ENCODE measurements at places on chromosomes 3 and 15. TPM values are rescaled to one million over a fixed set of nuclear protein-coding genes. Genes with fewer than 3 reads are reported as not detected.

Gene TLR9
- 0.58 TPM for polyA plus RNA-seq

GRCh38 chr3:141193066-141193830 lies 38.4 kb upstream of the PXYLP1 start:
- DNase-seq, result no peak

GRCh38 chr15:40843261-40843884 lies 475 bp upstream of the SPINT1 start:
- no peak for DNase-seq

DNA sequence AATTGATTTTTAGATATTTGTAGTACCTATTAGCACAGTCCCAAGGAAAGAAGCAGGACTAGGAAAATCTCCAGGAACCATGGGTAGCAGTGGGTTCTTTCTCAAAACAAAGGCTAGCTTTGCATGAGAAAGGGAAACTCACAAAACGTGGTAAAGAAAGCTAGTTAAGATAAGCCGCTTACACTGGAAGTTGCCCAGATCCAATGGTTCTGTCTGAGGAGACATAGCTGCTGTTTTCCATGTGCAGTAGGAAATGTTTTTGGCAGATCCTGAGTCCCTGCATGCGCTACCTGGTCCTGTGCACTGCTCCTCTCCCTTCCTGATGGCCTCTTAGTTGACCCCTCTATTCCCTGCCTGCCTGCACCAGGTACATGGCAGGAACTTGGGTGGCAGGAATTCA lies 60.4 kb downstream of the TFG start:
- DNase-seq, result no peak

- peak; percentile 38 for DNase-seq
Observed at GRCh38 chr15:43913026-43913780, 86.4 kb downstream of the WDR76 start.

- no peak for DNase-seq
Observed at GRCh38 chr3:179688850-179689249, 36.0 kb downstream of the USP13 start.

Gene C3orf20
- not detected for polyA plus RNA-seq

DNA sequence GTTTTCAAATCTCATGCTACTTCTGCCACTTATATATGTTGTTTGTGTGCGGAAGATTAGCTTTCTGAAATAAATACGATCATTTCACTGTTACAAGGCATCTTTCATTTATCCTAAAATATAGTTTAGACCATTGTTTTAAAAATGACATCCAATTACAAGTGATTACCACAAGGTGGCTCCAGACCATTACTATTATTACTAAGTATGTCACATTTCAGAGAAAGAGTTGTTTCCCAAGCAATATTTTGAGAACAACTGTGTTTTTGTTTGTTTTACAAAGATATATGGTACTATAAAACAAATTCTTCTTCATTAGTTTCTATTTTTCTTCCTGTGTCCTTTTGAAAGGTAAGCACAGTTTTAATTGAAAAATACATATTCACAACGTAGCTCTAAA lies 136.0 kb upstream of the RAP2B start:
- DNase-seq, result no peak

DNA sequence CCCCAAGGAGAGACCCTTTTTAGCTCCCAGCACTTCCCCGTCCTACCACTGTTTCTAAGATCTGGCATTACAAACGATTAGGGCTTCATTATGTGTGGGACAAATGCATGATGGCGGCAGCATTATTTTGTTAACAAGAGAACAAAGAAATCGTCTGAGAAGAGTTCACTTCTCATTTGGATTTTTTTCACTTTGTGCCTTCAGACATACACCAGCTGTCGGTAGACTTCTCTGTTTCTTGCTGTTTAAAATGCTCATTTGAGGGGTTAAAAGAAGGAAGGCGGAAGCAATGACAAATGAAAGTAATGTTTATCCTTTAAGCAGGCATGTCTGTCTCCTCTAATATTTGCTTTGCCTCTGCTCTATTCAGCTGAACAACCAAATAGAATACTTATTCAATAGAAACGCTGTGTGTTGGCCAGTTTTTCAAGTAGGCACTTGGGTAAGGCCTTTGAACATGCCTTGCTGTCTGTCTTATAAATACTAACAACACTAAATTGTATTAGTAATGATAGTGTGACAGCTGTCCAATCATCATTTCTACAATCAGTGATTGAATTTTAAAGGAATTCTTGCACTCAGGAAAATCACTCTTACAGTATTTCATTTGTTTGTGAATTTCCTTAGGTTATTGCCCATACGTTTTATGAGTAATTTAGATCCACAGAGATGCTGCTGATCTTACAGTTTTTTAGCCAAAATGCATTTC lies 382.4 kb downstream of the IL5RA start:
- no peak for DNase-seq

DNA sequence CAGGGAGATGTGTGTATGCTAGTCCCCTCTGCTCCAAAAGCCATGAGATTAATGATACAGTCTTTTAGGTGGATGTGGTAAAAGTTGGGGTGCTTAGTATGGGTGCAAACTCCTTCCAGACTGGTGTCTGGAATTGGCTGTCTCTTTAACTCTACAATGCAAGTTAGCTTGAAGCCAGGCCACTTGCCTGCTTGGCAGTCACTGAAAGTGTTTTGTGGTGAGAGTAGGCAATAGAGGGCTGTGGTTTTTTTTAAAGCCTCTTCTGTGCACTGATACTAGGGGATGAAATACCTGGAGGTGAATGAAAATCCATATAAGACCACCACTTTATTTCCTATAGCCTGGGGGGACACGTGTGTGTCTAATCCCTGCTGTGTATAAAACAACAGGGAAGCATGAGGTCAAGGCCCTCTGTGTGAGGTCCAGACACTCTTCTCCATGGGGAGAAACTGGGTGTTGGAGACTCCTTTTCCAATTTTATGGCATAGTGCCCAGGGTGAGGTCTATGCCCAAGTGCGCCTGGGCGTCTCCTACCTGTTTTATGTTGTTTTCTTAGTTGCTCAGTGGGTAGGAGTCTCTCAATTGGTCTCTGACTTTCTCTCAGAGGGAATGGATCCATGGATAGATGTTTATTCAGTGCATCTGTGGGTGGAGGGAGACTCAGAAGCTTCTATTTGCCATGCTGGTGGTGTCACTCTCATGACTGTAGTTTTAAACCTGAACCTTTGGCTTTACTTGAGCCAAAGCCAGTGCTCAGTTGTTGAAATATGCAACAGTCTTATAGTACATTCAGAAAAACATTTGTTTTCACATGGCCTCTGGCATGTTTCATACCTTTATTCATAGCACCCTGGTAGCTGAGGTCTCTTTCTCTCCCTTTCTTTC lies 327.8 kb upstream of the ATP11B start:
- DNase-seq, result no peak

DNA sequence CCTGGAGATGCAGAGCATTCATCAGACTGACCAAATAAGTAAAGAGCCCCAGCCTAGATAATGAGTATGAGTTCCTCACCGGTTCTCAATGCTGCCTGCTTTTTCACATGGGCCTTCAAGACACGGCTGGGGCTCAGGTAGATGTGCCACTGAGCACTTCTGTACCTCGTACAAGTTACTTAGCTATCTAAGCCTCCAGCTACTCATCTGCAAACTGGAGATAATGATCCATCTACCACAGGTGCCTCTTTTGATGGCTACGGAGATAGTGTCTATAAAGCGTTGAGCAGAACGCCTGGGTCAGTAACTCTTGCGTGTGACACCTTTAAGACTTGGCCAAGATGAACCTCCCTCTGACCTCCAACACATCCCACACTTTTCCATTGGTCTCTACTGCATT lies 56.3 kb downstream of the CCR4 start:
- DNase-seq, result no peak

Data from ovary (tissue), 10 donors.